ENCODE measurements at places on chromosomes 11 and 22.

DNA sequence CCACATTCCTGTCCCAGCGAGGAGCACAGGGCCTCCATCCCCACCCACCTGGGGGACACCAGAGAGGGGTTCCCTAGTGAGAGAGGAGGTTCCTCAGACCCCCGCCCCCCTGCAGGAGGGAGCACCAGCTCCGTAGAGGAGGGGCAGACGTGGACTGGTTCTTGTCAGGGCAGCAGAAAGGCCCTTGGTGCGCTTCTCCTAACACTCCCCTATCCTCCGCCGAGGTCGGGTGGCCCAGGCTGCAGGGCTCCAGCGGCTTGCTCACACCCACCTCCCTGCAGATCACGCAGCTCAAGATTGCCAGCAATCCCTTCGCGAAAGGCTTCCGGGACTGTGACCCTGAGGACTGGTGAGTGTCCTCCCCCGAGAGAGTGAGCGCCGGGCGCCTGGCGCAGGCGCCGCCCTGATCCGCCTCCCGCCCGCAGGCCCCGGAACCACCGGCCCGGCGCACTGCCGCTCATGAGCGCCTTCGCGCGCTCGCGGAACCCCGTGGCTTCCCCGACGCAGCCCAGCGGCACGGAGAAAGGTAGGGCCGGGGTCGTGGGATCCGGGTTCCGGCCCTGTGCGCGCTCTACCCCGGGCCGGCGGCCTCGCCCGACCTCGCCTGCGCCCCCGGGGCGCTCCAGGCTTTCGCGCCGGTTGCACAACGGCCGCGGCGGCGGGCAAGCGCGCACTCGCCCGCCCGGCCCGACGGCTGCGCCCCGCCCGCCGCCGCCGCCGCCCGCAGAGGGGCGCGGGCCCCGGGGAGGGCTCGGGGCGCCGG lies 5.1 kb downstream of the TBX1 start:
- no peak for DNase-seq

DNA sequence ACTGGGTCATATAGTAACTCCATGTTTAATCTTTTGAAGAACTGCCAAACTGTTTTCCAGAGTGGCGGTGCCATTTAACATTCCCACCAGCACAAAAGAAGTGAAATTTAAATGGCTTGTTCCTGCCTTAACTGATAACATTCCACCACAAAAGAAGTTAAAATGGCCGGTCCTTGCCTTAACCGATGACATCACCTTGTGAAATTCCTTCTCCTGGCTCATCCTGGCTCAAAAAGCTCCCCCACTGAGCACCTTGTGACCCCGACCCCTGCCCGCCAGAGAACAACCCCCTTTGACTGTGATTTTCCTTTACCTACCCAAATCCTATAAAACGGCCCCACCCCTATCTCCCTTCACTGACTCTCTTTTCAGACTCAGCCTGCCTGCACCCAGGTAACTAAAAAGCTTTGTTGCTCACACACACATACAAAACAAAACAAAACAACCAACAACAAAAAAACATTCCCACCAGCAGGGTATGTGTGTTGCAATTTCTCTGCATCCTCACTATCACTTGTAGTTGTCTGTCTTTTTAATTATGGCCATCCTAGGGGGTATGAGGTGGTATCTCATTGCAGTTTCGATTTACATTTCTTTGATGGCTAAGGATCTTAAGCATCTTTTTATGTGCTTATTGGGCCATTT lies 109.0 kb downstream of the FAR1 start:
- no peak for DNase-seq

DNA sequence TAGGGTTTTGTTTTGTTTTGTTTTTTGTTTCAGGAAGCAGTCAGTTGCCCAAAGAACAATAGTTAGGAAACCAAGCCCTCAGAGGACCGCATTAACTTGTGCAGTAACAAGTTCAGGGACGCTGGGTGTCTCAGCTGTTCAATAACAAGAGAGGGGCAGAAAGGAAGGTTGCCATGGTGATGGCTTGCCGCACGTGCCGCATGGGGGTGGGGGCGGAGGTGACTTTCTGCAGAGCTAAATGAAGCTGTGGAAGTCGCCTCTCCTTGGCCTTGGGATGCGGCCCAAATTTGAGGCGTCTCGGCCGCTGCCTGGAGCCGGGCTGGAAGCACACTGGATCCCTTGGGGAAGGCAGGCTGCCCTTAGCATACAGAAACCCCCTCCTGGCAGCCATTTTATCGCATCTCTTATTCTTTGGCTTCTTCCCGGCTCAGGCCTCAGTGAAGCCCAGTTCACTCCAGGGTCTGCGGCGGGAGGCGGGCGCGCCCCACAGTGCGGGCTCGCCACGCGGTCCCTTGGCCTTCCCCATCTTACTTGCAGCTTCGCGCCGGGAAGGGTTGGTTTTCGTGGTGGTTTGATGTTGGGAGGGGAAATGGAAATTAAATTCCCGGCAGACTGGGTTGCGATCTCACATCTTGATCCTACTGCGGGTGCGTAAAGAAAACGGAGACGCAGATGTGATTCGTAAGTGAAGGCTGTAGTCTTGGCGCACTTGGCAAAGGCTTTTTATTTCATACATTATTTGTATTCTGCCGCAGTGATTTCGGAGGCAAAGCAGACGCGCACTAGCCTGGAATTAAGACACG lies 94.3 kb downstream of the SLC17A6 start:
- no peak for DNase-seq

GRCh38 chr22:32489377-32489776 lies 14.8 kb downstream of the FBXO7 start:
- no peak for DNase-seq

DNA sequence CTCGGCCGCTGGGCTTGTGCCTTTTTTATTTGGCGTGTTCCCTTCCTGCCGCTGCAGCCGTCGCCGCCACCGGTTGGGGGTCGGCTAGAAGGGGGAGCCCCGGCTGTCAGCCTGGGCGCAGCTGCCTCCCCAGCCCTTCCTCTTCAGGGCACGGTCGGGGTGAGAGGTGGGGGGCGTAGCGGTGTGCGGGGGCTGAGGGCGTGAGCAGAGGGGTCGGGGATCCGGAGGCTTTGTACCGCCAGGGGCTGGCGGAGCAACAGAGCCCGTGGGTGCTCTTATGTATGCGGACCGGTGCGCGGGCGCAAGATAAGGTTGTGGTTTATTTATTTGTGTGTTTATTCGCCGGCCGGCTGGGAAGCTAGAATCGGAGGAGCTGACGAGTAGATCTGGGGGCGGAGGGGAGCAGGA lies 477 bp downstream of the ZBTB16 start:
- no peak for DNase-seq

DNA sequence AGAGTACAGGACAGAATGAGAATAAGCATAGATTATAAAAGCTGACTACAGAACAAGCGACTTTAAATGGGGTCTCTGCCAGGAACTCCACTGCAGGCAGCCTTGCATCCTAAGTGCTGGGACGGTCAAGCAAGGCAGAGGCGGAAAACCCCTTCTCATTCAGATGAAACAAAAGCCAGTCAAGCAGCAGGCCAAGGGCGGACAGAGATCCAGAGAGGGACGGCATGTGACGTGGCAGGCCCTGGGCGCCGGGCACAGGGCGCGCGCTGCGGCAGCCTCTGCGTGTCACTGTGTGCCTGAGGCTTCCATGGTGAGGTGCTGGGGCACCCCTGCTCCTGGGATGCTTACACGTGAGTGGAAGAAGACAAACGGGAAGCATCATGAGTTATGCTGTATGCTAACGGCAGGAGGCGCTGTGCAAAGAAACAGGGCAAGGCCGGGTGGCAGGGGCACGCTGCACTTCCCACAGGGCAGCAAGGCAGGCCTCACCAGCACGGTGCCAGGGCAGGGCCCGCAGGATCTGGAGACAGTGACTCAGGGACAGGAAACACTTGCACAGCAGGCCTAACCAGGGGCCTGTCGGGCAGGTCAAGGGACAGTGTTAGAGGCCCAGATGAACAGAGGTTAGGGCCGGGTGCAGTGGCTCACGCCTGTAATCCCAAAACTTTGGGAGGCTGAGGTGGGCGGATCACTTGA lies 6.2 kb downstream of the TOLLIP start:
- DNase-seq: no peak

GRCh38 chr11:46321757-46322156 lies 25.5 kb upstream of the DGKZ start:
- no peak for DNase-seq

DNA sequence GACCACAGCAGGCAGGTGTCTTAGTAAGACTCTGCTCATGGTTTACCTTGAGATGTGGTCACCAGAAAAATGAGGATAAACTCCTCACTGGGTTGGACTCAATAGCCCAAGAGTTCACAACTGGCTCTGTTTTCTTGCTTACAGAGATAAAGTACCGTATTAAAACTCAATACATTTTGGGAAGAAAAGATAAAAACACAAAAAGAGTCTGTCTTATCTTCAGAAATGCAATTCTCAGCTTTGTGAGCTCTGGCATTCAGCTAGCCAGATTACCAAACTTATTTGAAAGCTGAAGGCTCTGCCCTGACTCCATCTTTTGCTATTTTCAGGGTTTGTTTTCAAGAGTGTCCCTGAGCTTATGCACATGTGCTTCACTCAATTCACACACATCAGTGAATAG lies 75.4 kb downstream of the PHF21A start:
- DNase-seq: no peak

GRCh38 chr22:28074526-28074925 lies 155.5 kb upstream of the PITPNB start:
- no peak for DNase-seq

DNA sequence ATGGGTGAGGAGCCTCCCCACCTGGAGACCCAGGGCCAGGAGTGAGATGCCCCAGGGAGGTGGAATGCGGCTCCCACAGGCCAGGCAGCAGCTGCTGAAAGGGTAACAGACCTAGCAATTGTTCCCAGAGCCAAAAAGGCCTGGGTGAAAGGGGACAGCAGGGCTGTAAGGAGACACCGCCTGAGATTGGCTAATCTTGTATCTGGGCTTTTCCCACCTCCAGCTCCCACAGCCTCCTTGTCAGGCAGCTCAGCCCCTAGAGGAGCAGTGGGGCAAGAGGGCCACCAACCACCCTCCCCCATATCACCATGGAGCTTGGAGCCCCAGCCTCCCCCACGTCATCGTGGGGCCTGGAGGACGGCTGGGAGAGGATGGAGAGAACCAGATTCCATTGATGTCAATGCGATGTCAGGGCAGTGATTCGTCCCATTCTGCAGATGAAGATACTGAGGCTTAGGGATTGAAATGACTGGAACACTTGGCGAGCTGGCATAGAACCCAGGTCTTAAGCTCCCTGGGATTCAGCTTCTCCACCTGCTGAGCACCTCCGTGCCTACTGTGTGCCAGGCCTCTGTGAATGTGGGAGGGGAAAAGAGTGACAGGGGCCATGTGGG lies 2.9 kb upstream of the MGAT3 start:
- DNase-seq: no peak

DNA sequence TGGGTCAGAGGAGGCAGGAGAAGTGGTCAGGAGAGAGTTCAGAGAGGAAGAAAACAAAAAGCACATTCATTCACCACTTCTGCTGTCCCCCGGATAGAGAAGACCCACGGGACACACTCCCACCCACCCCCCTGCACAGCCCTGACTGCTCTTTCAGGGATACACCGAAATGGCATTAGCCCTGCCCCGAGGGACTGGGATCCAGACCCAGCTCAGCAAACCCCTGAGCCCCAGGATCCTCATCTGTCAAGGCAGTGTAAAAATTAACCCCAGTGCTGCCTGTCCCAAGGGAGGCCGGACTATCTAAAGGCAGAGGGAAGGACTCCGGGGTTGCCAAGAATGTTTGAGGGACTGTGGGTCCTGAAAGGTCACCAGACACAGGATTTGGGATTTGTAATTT lies 31.2 kb downstream of the TPBGL start:
- no peak for DNase-seq

Data from stimulated activated CD8-positive, alpha-beta memory T cell treated with anti-CD3 and anti-CD28 coated beads, Interleukin-2, amount 100 ng/mL, for 1 hour (primary cell).